Activated naive CD8-positive, alpha-beta T cell treated with anti-CD3 and anti-CD28 coated beads, Interleukin-2, amount 10 ng/mL, durations not matched to agents 7 days and 5 days (primary cell): ENCODE measurements at places on chromosomes 1 and 21. TPM values are rescaled to one million over a fixed set of nuclear protein-coding genes. Genes with fewer than 3 reads are reported as not detected.

DNA sequence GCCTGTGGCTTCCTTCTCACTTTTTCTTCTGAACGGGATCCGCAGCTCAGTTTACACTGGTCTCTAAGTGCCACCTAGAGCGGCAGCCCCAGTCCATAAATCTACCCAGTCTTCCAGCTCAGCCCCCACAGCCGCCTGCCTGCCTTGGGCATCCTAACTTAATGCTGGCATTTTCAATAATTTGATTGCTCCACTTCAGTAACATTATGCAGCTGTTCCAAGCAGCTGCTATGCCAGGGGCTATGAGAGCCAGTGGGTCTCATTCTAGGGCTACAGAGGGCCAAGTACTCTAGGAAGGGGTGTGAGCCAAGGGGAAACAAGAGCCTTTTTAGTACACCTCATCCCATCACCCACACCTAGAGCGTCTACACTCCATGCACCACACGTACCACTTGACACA is 48.4 kb upstream of the COA6 start:
- DNase-seq, result no peak

The CD101 gene
- total RNA-seq, result 0.08 TPM

GRCh38 chr1:153881751-153882150 is 41.0 kb downstream of the GATAD2B start:
- no peak for DNase-seq

- no peak for DNase-seq
Observed at GRCh38 chr1:109641861-109642260, 14.0 kb upstream of the GSTM4 start.

The DCST1 gene
- not detected for total RNA-seq

The CD1B gene
- not detected for total RNA-seq
